ENCODE measurements at places on chromosomes 6 and 20. TPM values are rescaled to one million over a fixed set of nuclear protein-coding genes. Genes with fewer than 3 reads are reported as not detected.
A peak's percentile ranks its signal among the peaks of the same experiment; 100 is the strongest.

- DNase-seq, result no peak
Observed at GRCh38 chr6:15044146-15044882, 201.6 kb upstream of the JARID2 start.

DNA sequence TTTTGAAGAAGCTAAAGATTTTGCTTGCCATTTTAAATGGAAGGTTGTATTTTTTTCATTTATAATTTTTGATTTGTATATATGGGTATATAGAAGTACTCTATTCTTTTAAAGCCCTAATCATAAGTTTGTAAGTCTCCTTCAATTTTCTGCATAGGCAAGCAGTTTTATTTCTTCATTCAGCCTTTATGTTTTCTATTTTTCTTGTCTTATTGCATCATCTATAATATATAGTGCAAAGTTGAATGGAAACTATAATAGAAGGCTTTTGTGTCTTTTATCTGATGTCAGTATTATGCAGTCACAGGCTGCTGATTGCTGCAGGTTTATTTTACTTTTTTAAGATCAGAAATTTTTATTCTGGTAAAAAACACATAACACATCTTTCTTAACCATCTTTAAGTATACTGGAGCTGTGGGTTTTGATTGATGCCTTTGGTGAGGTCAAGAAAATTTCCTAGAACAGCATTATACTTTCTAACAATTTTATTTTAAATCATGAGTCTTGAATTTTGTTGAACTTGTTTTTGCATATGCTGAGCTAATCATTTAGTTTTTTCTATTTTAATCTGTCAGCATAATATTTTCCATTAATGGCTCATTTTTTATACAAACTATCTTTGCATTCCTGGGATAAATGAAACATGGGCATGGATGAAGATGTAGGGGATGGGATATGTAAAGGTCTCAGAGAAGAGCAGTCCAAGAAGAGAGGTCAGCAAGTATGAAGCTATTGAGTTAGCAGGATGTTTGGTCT, 366.7 kb upstream of the MAP3K7 start:
- no peak for DNase-seq

DNA sequence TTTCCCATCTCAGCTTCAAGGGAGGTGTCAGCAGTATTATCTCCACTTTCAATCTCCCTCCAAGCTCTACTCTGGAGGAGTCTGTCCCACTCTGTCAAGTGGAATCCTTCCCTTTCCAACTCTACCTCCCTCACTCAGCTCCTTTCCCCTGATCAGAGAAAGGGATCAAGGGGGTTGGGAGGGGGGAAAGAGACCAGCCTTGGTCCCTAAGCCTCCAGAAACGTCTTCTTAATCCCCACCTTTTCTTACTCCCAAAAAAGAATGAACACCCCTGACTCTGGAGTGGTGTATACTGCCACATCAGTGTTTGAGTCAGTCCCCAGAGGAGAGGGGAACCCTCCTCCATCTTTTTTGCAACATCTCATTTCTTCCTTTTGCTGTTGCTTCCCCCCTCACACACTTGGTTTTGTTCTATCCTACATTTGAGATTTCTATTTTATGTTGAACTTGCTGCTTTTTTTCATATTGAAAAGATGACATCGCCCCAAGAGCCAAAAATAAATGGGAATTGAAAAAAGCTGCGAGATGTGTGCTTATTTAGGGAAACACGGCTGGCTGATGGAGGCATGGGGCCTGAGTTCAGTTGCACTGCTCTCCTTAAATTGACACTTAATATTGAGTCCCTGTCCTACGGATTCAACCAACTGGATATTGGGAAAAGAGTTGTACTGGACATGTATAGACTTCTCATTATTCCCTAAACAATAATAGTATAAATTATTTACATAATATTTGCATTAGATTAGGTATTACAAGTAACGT, 4.9 kb downstream of the TUBB start:
- DNase-seq, result no peak

- DNase-seq, result no peak
Observed at GRCh38 chr6:136955123-136955522, 33.0 kb downstream of the SLC35D3 start.

- DNase-seq, result peak; percentile 89
Observed at GRCh38 chr6:129795261-129795660, 65.9 kb downstream of the TMEM244 start.

- DNase-seq, result no peak
Observed at GRCh38 chr6:167422934-167423333, 98.0 kb downstream of the TTLL2 start.

DNA sequence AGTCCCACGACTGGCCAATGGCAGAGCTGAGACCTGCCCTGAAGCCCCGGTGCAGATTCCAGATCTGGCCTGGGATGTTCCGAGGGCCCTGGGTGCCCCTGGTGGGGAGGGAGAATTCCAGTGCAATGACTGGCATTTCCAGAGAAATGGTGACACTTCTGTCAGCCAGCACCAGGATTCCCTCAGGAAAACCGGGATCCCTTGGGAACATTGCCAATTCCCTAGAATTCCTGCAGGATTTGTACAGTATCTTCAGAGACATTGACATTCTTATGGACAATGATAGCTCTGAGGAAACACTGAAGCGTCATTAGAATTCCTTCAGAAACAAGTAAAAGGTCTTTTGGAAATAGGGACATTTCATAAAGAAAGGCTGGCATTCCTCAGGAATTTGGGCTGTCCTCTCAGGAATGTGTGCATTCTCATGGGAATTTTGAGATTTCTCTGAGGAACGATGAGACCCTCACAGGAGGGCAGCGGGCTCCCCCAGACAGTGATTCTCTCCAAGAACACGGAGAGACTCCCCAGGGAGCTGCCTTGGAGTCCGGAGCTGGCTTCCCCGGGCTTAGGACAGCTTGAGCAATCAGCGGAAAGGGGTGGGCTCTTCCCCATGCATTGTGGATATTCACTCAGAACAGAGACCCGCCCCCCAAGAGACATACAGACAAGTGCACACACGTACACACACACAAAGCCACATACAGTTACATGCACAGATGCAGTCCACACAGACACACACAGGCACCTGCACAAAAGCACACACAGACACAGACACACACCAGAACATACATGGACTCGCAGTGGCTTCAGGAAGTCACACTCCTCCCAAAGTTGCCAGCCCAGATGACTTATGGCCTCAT, 35.2 kb upstream of the BPIFA2 start:
- no peak for DNase-seq

DNA sequence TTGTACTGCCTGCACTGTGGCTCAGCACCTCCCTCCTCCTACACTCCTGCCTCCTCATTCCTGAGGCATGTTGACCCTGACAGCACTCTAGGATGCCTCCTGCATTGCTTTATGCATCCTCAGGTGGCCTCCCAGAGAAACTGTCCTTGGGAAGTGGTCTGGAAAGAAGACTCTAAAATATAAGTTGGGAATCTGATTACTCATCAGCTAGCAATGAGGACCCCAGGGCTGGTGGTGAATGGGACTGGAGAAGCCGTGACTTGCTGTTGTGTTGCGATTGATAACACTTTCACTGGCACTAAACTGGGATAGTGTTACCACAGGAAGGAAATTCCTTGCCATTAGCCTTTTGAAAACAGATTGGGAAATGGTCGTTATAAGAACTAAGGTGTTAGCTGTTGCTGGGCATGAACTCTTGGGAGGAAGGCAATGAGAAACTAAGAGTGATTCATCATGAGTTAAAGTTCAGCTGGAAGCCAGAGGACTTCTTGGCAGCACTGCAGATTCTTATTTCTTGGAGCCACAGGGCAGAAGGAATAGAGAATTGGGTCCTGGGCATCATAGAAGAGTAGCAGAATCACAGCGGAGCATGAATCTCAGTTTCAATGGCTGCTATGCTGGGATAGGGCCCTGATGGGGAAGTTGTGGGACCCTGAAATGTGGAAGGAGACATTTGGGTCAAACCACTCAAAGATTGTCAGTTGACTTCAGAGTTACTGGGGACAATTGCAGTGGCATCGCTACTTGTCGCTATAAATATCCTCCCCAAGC, 10.1 kb upstream of the SIRPD start:
- peak; percentile 99 for DNase-seq

GRCh38 chr6:163705923-163706322, 291.4 kb downstream of the QKI start:
- DNase-seq, result no peak

DNA sequence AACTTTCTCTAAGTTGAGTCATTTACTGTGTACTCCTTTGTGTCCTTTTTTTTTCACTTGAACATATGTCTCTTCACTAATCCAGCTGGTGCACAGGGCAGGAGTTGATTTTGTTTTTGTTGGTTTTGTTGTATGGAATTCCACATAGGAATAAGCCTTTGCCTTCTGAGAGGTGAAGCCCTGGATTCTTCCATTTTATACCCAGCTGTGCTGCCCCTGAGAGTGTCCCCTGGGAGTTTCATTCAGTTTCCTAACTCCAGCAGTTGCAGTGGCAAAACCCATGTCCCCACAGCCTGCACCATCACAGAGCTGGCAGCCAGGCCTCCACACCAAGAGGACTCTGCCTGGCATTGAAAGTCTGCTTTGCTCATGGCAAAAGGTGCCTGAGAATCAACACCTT, 107.3 kb upstream of the SYNDIG1 start:
- DNase-seq, result no peak

- peak; percentile 45 for DNase-seq
Observed at GRCh38 chr6:27374824-27375612, 13.5 kb upstream of the ZNF391 start.

GRCh38 chr20:34512266-34512954, 3.8 kb upstream of the DYNLRB1 start:
- peak; percentile 96 for DNase-seq

- peak; percentile 49 for DNase-seq
Observed at GRCh38 chr6:36848658-36849441, 9.6 kb upstream of the CPNE5 start.

- no peak for DNase-seq
Observed at GRCh38 chr6:6287415-6287814, 33.0 kb downstream of the F13A1 start.

DNA sequence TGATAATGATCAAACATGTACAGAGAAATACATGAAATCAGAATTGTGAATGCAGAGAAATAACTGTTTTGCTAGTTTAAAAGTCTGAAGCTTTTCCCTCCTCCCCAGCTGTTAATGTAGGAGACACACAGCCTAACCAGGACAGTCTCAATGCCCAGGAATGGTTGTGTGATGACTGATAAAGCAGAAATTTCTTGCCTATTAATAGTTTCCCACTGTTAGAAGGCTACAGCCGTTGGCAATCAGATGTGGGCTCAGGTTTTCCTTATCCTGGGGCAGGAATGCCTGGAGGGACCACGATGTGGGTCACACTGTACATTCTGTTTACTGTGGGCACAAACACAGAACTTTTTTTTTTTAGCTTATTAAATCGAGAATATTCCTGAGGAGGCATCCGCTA, 1.9 kb downstream of the PPP1R3D start:
- peak; percentile 53 for DNase-seq

- no peak for DNase-seq
Observed at GRCh38 chr6:6590530-6590929, 2.0 kb downstream of the LY86 start.

DNA sequence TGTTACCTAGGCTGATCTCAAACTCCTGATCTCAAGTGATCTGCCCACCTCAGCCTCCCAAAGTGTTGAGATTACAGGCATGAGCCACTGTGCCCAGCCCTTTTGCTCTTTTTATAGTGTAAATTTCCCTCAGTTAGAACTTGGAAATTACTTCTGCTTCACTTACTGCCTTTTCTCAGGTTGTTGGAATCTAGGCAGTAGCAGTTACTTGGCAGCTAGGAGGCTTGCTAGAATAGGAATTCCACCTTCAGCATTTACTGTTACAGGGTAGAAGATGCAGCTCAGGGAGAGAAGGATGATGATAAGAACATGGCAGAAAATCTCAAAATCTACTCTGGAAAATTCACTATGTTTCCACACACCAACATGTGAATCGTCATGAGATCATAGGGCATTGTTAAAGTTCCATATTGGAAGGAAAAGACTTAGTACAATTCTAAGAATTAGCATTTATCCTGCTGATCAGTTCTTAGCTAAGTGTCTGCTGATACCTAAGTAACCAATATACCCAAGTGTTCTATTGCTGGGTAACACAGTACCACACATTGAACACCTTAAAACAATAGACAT, 182.2 kb downstream of the SLC16A10 start:
- no peak for DNase-seq

DNA sequence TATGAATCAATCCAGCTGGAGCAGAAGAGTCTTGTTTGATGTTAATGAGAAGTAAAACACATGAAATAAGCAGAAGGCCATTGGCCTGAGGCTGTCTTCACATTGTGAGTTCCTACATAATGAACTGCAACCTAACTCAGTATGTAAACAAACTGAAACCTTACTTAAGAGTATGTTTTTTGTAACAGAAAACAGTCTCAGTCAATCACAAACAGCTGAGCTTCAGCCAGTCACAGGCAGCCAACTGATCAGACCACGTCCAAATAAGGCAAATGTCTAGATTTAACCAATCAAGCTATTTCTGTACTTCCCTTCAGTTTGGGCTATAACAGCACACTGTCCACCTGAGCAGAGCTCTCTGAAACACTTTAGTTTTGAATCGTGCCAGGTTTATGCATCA, 234.7 kb downstream of the TRDN start:
- peak; percentile 60 for DNase-seq

DNA sequence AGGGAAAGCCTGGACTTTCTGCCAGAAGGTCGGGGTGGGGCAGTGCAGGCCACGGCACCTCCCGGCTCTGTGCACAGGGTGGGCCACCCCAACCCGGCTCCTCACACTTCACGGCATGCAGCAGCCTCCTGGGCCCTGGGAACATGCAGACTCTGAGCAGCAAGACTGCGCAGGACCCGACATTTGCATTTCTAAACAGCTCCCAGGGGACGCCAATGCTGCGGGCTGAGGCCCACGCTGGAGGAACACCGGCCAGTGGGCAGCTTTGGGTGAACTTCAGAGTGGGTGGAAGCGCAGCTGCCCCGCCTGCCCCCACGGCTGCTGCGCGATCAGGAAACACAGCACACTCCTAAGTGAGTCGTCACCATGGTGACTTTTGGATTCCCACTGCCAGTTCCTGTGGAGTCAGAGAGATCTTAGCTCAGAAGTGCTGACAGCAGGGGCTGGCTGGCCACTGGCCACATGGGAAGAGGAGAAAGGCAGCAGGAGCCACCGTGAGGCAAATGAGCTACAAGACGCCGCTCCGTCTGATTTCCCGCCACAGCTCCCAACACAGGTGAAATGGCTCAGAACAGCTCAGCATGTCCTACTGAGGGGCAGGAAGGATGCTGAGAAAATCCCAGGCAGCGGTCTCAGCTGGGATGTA, 52.1 kb downstream of the RNASET2 start:
- DNase-seq, result no peak

DNA sequence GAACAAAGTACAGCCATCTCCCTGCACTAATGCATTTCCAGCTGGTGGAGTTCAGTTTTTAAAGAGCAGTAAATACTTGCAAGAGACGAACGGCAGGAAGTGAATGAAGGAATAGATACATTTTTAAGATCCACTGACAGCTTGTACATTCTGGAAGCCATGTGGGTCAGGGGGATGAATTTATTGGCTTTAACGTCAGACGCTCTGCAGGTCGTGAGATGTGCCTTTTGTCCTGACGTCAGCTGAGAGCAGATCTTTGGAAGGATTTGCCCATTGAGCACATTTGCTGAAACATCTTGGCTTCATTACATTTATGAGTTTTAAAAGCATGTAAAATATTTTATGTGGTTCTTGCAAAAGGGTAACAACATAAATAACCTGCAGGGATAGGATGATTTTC, 29.5 kb upstream of the SALL4 start:
- DNase-seq, result no peak

Gene HECA
- total RNA-seq, result 15.6 TPM

Gene RIMS4
- 0.05 TPM for total RNA-seq

Gene SLC32A1
- total RNA-seq, result not detected

Gene TBXT
- not detected for total RNA-seq

Gene DDRGK1
- 26.6 TPM for total RNA-seq

Gene SRMS
- not detected for total RNA-seq

Gene SLC17A4
- total RNA-seq, result not detected

Gene TCF21
- not detected for total RNA-seq

Gene HAO1
- not detected for total RNA-seq

Gene PTCHD4
- 3.1 TPM for total RNA-seq

Gene PPP1R11
- total RNA-seq, result 22.0 TPM

Data from renal cortical epithelial cell (primary cell).